AG04450 (cell line): ENCODE measurements at places on chromosomes 12 and 14.

DNA sequence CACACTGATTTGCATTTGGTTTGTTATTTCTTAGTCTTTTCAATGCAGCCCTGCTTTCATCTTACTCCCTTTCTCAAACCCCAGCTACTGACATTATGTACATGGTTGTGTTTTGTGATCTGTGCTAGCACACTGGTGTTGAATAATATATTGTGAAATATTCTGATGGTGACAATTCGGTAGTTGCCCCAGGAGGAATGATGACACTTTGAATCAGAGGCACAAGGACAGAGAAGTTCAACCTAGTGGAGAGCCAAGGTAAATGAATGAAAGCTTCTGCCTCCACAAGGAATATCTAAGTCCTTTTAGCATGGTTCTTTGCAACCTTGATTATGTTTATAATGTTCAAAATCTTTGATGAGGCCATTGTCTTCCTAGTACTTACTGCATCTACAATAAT lies 159.9 kb downstream of the PDE3A start:
- no peak for DNase-seq

GRCh38 chr12:109804820-109805761 lies 28.1 kb downstream of the TRPV4 start:
- no peak for DNase-seq

- no peak for DNase-seq
Measured at GRCh38 chr12:11576104-11576503, 73.4 kb upstream of the ETV6 start.

- DNase-seq = no peak
Measured at GRCh38 chr12:101877806-101878242, 444 bp downstream of the DRAM1 start.

DNA sequence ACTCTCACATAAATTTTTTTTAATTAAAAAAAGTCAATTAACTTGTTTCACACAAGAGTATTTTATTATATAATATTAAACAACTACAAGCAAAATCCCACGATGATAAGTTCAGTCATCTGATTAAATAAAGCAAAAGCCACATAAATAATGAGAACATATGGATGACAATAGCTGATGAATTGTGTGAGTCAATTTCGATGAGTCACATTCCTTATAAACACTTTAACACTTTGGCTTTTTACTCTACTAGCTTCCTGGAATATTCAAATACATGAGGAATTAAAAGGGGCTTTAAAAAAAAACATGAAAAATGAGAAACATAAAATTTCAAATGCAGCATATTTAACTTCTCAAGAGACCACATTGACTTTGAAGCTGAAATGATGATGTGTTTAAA lies 95.3 kb downstream of the BCAT1 start:
- peak; percentile 30 for DNase-seq

DNA sequence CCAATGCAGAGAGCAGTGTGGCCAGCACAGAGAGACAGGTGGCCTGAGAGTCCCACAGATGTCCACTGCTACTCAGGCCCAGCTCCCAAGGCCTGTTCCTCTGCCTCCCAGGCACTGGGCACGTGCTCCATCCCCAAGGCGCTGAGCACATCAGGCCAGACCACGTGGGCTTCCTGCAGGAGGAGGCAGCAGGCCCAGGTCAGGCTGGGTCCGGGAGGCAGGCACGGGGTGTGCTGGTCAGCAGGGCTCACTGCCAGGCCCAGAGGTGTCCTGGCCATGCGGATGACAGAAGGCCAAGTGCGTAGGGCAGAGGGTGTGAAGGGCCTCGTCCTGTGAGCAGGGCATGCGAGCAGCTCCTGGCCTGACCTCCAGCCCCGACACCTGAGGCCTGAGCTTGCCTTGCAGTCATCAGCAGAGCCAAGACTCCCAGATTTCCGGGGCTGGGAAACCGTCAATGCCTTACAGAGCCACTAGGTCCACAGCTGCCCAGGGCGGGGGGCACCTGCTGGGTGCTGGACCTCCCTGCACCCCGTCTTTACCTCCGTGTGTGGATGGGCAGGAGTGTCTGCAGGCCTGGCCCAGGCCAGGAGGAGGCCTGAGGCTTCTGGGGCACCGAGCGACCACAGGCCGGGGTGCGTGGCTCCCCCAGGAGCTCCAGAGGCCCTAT lies 14.9 kb downstream of the TRMT61A start:
- no peak for DNase-seq

GRCh38 chr14:106551265-106551664 lies 1024.9 kb downstream of the TMEM121 start:
- DNase-seq = no peak

- no peak for DNase-seq
Measured at GRCh38 chr12:56941299-56942017, 7.2 kb upstream of the SDR9C7 start.

- no peak for DNase-seq
Measured at GRCh38 chr14:51260225-51260624, 20.2 kb downstream of the TMX1 start.

DNA sequence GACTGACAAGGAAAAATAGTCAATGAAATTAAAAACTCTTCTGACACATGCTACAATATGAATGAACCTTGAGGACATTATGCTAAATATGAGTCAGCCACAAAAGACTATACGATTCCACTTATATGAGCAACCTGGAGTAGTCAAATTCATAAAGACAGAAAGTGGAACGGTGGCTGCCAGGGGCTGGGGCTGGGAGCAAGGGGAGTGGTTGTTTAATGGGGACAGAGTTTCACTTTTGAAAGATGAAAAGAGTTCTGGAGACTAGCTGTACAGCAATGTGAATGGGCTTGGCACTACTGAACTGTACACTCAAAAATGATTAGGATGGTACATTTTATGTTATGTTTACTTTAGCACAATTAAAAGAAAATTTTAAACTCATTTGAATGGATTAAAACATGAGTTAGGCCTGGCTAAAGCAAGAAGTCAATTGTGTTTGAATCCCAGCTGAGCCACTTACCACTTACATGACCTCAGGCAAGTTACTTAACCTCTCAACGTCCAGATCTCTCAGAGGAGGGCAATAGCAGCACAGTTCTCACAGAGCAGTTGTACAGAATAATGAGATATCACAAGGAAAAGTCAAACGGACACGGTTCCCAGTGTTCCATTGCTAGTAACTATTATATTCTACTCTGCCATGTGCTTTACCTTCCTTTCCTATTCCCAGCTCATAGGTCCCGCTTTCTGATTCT lies 102.5 kb downstream of the SPTSSA start:
- DNase-seq = no peak

DNA sequence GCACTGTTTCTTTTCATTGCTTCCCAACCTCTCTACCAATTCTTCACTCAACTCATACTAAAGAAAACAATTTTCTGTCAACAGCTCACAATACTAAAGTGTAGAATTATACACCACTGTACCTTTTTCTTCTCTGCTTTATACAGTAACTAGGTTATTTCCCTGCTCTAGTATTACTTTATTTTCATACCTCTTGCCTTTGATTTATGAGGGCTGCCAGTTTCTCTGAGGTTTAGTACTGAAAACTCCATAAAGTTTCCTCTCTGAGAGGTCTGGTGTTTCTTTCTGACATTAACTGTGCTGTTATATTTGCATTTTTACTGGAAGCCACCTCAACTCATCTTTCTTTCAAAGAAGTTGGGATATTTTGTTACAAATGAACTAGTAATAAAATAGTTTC lies 63.0 kb upstream of the GRIP1 start:
- no peak for DNase-seq

GRCh38 chr12:31773223-31773750 lies 44.5 kb upstream of the AMN1 start:
- no peak for DNase-seq

GRCh38 chr14:104776961-104777807 lies 18.4 kb downstream of the AKT1 start:
- DNase-seq = no peak

DNA sequence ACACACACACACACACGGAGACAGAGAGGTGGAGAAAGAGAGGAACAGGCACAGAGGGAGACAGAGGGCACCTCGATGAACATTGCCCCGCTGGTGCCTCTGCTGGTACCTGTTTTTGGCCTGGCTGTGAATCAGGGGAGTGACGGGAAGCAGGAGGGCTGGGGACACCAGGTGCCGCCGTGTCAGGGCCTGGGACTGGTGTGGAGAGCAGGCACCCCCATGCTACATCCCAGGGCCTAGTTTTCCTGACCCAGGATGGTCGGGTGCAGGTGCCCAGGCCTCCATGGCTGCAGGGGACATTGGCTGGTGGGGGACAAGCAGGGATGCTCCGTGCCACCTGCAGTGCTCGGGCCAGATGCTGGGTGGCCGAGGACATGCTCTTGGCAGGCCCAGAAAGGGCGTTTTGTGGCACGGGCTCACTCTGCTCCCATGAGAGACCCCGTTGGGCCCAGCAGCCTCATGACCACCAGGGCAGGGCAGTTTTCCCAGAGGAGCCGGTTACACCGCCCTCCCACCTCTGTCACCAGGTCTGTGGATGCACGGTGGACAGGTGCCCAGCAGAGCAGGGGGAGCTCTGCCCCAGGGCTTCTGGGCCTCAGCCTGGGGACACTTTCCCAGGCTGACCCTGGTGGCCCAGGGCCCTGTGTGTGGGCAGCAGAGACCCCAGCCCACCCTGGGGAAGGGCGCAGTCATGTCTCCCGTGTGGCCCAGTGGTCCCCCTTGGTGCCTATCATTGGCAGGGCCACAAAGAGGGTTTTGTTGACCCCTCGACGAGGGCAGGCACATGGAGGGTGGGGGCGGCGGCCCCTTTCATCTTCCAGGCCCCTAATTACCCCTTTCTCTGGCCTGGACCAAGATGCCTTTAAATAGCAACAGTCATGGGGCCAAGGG lies 207.5 kb upstream of the RTL1 start:
- no peak for DNase-seq

DNA sequence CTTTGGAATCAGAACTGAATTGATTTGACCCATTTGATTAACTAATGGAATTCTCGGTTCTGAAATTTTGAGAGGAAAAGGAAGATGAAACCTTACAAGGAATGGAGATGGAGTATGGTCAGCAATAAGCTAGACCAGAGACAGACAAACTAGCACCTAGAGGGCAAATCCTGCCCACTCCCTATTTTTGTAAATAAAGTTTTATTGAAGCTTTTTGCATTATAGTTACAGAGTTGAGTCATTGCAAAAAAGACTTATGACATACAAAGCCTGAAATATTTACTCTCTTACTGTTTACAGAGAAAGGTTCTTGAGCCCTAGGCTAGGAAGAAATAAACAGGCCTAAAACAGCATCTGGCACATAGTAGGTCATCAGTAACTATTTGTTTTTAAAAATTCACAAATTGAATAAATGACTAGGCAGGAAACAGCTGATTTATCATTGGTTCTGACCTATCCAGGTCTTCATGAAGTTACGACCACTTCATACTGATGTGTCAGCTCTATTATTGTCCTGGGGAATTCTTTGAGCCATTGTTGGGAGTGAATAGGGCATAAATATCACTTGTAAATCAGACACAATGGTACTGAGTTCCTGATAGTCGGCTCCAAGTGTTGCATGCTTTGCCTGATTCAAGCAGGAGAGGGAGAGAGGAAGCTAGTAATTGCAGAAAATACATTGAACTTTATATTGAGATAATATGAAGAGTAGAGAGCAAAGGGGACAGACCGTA lies 14.6 kb upstream of the STAB2 start:
- no peak for DNase-seq

DNA sequence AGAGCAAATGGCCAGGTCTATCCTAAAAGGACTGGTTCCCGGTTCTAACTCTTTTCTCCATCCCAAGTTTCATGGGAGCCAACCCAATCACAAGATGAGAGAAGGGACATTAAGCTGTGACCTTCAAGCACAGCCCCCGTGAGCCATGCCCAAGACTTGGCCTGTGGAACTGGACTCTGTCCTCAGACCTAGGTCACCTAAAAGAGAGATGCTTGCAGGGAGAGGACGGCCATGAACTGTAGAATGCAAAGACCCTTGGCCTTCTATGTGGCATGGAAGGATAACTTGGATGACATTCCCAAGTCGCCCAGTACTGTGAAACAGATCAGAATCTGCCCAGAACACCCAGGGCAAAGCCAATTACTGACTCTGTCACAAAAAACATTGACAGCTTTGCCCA lies 263.5 kb downstream of the DPF3 start:
- DNase-seq = no peak

GRCh38 chr12:94640134-94640928 lies 10.0 kb downstream of the TMCC3 start:
- no peak for DNase-seq

GRCh38 chr12:51189790-51190355 lies 16.9 kb upstream of the TFCP2 start:
- DNase-seq = no peak

- DNase-seq = no peak
Measured at GRCh38 chr14:29220566-29220965, 454.0 kb downstream of the FOXG1 start.

DNA sequence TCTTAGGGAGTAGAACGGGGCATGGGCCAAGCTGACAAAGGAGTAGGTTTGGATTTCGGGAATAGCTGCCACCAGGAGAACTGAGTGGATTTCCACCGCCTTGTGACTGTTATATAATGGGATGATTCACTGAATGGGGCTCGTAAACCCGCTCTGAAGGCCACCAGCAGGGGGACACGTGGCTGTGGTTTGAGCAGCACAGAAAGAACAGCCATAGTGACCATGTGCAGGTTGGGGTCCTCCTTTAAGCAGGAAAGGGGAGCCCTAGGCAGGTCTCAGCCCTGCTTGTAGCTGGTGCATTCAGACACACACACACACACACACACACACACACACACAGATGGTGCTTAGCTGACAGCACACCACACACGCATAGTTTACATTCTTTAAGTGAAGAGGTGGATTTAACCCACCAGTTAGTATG lies 8.6 kb upstream of the ASB2 start:
- DNase-seq = peak; percentile 85

DNA sequence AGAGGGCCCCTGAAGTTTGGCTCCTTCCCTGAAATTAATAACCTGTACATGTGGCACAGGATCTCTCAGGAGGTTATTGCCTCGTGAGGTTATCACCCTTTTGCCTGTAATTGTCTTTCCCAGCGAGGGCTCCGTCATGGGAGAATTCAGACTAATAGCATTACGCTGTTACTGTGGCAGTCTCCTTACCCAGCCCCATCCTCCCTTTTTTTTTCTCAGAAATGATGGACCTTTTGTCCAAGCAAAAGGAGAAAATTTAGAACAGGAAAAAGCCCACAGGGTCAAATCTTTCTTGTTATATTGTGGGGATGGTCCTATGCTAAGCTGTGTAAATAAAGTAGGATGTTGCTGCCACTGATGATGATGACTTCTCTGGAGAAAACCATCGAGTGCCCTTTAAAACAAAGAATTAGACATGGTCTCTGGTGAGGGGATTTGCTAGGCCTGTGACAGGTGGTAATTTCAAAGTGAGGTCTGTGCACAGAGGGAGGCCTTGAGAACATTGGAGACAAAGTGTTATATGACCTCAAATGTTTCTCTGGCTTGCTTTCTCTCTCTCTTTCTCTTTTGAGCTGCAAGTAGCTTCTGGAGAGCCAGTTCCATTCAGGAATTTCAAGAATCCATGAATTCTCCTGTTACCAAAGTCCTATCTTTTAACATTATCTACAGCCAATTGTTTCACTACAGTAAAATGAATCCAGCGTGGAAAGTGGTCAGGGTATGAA lies 357.2 kb downstream of the BMP4 start:
- no peak for DNase-seq

DNA sequence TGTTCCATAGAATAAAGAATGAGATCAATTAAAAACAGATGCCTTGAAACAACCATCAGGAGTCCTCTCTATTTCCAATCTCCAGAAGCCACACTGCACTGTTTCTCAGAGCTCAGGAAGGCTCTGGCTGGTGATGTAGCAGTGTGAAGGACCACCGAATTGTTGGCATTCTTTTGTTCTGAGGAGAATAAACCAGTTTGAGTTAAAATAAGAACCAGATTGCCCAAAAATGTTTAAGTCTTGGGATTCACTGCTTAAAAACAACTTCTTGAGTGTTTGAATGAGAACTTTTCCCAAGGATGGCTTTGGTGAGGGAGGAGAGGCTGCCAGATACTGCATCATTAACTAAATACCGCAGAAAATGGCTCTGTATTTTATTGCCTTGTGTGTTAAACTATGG lies 341.2 kb downstream of the C12orf75 start:
- no peak for DNase-seq
